ENCODE measurements at places on chromosomes 7 and 10.

DNA sequence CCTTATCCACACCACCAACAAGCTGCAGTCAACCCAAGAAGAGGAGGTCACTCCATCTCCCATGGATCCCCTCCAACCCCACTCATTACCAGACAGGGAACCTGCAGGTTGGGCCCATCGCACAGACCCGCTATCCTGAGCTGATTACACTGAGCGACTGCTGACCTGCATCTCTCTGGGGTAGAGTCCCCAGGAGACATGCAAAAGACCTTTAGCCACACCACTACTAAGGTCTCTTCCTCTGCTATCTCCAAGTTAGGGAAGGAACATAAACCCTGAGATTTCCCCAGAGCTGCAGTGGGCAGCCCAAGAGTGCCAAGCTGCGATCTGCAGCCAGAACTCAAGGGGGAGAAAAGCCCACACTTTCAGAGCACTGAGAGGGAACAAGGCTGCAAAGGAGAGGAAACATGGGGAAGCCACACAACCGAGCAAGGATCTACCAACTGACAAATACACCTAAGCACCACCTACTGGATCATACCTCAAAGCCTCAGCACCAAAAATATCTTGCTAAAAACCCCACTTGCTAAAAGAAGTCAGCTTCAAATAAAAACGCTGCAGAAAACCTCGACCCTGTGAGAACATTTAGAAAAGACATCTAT, 298.2 kb downstream of the SORCS1 start:
- no peaks in the 10 kb centered on the region for H3K36me3 ChIP-seq
- no peak overlapping the region for H3K4me3 ChIP-seq
- no peak overlapping the region for H3K27ac ChIP-seq
- no peaks in the 10 kb centered on the region for H3K27me3 ChIP-seq

GRCh38 chr10:1600861-1601260, 136.5 kb downstream of the ADARB2 start:
- no peak overlapping the region for H3K4me3 ChIP-seq
- DNase-seq = no peak
- H3K27ac ChIP-seq = no peak overlapping the region
- H3K4me1 ChIP-seq = no peaks in the 10 kb centered on the region
- H3K27me3 ChIP-seq = no peaks in the 10 kb centered on the region

GRCh38 chr10:60975716-60976115, 31.7 kb upstream of the RHOBTB1 start:
- no peak overlapping the region for H3K4me3 ChIP-seq
- no peak overlapping the region for H3K27ac ChIP-seq
- no peaks in the 10 kb centered on the region for H3K4me1 ChIP-seq
- H3K36me3 ChIP-seq = no peaks in the 10 kb centered on the region
- DNase-seq = no peak

DNA sequence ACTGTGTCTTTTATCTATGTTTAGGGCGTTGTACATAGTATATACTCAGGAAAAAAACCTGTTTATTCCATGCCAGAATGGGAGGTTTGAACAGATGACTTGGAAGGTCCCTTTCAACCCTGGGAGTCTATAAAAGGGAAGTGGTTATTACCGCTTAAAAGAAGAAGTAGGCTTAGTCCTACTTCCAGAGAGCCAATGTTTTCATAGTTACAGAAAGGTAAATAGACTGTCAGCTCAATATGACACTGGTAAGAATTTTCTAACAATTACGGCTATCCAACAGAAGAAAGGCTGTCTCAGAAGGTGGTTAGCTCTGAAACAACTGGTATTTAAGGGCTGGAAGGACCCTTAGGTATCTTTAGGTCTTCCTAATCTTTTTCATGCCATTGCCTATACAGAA, 1.1 kb upstream of the TFAM start:
- H3K36me3 ChIP-seq = peaks cover 2% of the 10 kb centered on the region
- H3K4me3 ChIP-seq = no peak overlapping the region
- no peak overlapping the region for H3K27ac ChIP-seq
- no peaks in the 10 kb centered on the region for H3K4me1 ChIP-seq

- H3K36me3 ChIP-seq = no peaks in the 10 kb centered on the region
- no peak overlapping the region for H3K27ac ChIP-seq
- no peak for DNase-seq
Measured at GRCh38 chr7:22156205-22156604, 200.7 kb downstream of the RAPGEF5 start.

DNA sequence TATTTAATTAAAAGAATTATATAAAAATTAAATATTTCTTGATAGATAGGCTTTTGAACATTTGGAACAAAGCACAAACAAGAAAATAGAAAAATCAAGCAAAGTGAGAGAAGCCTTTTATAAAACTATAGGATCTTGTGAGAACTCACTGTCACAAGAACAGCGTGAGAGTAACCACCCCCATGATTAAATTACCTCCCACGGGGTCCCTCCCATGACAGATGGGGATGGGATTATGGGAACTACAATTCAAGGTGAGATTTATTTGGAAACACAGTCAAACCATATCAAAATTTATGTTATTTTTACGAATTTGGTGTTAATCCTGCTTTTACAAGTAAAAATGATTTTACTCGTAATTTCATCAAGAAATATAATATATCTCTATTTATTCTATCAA, 1136.1 kb upstream of the POT1 start:
- H3K4me1 ChIP-seq = no peaks in the 10 kb centered on the region
- H3K4me3 ChIP-seq = no peak overlapping the region
- H3K27me3 ChIP-seq = no peaks in the 10 kb centered on the region
- H3K27ac ChIP-seq = no peak overlapping the region

GRCh38 chr10:62794306-62794705, 10.2 kb upstream of the ADO start:
- no peak overlapping the region for H3K27ac ChIP-seq
- no peaks in the 10 kb centered on the region for H3K4me1 ChIP-seq
- H3K27me3 ChIP-seq = no peaks in the 10 kb centered on the region
- no peak for DNase-seq
- H3K36me3 ChIP-seq = no peaks in the 10 kb centered on the region
- H3K4me3 ChIP-seq = no peak overlapping the region

DNA sequence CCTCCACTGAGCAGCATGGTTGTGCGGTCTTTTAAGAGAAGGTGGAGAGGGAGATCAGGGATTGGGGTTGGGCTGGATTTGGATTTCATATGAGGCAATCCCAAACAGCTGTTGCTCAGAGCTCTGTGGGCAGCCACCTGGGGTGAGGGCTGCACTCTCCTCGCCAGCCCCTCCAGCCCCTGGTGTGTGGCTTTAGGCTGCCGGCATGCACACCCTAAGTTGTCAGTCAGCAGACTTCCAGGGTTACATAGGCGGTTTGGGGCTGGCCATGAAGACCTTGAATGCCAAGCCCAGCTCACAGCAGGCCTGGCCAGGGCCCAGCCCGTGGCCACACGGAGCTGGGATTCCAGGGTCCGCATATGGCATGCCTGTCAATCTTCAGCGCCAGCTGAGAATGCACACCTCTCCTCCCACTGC, 54.8 kb downstream of the ZMIZ1 start:
- peaks cover 5% of the 10 kb centered on the region for H3K4me1 ChIP-seq
- H3K36me3 ChIP-seq = peaks cover 3% of the 10 kb centered on the region
- H3K27me3 ChIP-seq = no peaks in the 10 kb centered on the region
- no peak overlapping the region for H3K4me3 ChIP-seq
- DNase-seq = no peak
- no peak overlapping the region for H3K27ac ChIP-seq

DNA sequence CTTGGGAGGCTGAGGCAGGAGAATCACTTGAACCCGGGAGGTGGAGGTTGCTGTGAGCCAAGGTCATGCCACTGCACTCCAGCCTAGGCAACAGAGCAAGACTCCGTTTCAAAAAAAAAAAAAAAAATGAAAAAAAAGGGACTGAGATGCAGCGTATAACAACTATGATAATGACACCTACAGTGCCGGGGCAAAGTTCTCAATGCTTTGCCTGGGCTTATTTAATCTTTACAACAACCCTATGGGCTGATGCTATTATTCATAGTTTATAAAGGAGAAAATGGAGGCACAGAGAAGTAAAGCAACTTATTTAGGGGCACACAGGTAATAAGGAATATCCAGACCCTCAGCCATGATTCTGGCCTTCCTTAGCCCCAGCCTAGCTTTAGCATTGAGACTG, 47.6 kb downstream of the SUGCT start:
- DNase-seq = no peak
- H3K4me1 ChIP-seq = no peaks in the 10 kb centered on the region
- H3K36me3 ChIP-seq = no peaks in the 10 kb centered on the region
- H3K27ac ChIP-seq = no peak overlapping the region
- H3K27me3 ChIP-seq = no peaks in the 10 kb centered on the region

- H3K36me3 ChIP-seq = no peaks in the 10 kb centered on the region
- peak overlapping the region; percentile 95 for H3K4me3 ChIP-seq
- peaks cover 16% of the 10 kb centered on the region for H3K27me3 ChIP-seq
- H3K27ac ChIP-seq = no peak overlapping the region
Measured at GRCh38 chr10:110209454-110209925, 2.1 kb downstream of the MXI1 start.

DNA sequence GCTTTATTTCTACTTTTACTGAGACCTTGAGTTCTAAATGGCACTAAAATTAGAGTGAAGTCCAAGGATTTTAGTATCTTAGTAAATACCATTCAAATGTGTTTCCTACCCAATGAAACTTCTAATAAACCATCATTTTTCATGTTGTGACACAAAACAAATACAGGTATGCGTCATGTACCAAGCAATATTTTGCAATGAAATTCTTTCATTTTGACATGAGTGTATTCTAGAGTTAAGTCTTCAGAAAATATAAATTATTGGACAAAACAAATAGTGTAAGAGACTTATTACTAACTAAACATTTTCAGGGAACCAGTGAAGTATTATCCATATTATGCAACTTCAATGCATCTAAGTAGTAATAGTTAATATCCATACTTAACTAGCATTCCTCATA, 16.5 kb downstream of the HGF start:
- H3K36me3 ChIP-seq = no peaks in the 10 kb centered on the region
- H3K27me3 ChIP-seq = no peaks in the 10 kb centered on the region
- H3K4me1 ChIP-seq = peaks cover 3% of the 10 kb centered on the region
- DNase-seq = no peak
- no peak overlapping the region for H3K27ac ChIP-seq

DNA sequence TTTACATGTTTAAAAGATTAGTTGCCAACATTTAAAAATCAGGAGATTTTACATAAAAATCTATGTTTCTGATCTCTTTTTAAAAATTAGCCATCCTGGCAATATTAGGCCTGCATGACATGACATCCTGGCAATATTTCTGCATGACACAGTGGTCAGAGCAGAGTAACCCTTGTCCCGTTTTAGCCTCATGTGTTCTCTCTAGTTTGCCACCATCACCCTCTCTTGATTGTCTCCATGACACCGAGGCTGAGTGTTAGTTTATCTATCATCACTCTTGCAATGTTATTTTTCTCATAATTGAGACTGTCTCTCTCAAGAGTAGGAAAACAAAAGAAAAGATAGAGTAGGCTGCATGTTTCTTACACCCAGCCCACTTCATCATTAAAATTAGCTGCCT, 189.7 kb upstream of the AGK start:
- no peaks in the 10 kb centered on the region for H3K4me1 ChIP-seq
- no peaks in the 10 kb centered on the region for H3K27me3 ChIP-seq
- H3K4me3 ChIP-seq = no peak overlapping the region
- no peaks in the 10 kb centered on the region for H3K36me3 ChIP-seq
- DNase-seq = no peak

DNA sequence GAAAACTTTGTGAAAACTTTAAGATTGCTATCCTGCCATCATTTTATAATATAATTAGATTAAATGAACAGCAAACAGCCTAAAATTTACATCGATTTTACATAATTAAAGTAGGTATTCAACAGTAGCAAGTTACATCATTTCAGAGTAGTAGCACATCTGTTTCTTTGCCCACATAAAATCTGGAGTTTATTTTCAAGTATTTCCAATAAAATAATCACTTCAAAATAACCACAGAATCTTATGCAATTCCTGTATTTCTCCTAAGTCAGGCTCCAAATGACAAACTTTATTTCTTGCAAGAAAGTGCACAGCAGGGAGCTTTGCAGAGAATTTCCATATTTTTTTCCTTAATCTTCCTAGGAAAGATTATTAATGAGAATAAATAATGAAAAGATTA, 82.6 kb downstream of the CUBN start:
- no peaks in the 10 kb centered on the region for H3K4me1 ChIP-seq
- no peak overlapping the region for H3K4me3 ChIP-seq
- no peaks in the 10 kb centered on the region for H3K36me3 ChIP-seq
- no peak for DNase-seq
- no peak overlapping the region for H3K27ac ChIP-seq

All from iPS DF 6.9 (cell line).